AML-193 (cell line): ENCODE measurements at places on chromosomes 5 and 9.
A peak's percentile ranks its signal among the peaks of the same experiment; 100 is the strongest.

DNA sequence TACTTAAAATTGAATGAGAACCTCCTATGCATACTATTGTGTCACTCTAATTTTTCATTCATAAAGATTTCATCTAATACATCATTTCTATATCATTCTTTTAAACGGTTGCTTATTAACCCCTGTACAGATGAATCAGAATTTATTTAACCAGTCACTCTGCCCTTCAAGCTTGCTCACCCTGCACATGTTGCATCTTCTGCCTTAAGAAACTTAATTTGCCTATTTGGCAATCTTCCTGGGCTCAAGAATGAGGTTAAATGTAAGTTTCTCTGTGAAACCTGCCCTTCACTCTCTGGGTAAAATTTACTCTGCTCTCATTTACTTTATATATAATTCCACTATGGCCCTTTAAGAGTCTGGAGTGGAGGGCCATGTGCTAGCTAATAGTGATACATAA is 434.7 kb upstream of the ZNF608 start:
- DNase-seq: no peak

DNA sequence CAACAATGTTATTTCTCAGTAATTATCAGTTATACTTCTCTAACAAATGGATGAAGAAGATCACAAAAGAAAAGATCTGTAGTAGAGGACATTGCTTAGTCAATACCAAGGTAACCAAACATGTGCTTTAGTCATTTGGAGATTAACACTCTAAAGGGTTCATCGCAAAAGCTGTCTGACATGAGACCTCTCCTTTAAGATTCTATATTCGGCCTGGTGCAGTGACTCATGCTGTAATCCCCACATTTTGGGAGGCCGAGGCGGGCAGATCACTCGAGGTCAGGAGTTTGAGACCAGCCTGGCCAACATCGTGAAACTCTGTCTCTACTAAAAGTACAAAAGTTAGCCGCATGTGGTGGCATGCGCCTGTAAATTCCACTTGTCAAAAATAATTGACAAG is 18.3 kb upstream of the CKMT2 start:
- no peak for DNase-seq

DNA sequence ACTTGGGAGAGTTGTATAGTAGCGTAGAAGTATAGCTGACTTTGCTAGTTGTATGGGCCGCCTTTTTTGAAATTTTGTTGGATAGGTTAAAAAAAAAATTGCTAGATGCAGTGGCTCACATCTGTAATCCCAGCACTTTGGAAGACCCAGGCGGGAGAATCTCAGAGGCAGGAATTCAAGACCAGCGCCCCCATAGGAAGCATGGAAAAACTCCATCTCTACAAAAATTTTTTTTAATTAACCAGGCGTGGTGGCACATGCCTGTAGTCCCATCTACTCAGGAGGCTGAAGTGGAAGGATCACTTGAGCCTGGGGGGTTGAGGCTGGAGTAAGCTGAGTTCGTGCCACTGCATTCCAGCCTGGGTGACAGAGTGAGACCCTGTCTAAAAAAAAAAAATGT is 59.2 kb downstream of the SMC5 start:
- DNase-seq: no peak

GRCh38 chr5:89449392-89450148 is 566.6 kb upstream of the MEF2C start:
- DNase-seq: no peak

DNA sequence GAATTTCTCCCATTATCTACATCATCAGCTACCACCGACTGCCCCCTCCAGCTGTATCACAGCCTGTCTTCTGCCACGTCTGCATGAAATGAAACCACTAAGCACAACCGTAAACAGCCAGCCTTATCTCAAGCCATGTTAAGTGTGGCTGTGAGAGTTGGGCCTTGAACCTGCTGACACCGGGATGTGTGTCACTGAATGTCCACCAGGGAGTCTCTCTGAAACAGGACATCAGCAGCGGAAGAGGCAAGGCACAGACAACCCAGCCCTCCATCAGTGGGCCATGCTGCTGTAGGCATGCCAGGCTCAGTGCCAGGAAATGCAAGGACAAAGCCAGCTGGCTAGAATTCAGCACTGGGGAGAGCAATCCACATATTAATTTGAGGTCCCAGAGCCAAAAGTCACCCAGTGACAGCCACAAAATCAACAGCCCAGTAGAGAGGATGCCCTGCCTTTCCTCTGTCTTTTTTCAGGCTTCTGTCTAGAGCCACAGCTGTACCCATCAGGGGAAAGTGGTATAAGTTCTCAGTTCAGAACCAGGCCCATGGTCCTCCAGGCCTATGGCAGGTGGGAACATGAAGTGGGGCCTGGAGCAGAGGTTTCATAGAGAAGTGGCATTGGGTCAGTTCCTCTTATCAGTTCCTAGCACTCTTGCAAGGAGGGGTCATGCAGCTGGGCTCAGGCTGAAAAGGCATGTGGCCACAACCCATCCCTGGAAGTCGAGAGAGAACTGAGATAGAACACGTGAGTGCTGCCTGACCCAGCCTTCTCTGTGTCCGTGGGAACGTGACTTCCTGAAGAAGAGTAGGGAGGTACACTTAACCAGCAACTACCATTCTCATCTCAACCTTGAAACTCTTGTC is 199.4 kb downstream of the ESM1 start:
- no peak for DNase-seq

DNA sequence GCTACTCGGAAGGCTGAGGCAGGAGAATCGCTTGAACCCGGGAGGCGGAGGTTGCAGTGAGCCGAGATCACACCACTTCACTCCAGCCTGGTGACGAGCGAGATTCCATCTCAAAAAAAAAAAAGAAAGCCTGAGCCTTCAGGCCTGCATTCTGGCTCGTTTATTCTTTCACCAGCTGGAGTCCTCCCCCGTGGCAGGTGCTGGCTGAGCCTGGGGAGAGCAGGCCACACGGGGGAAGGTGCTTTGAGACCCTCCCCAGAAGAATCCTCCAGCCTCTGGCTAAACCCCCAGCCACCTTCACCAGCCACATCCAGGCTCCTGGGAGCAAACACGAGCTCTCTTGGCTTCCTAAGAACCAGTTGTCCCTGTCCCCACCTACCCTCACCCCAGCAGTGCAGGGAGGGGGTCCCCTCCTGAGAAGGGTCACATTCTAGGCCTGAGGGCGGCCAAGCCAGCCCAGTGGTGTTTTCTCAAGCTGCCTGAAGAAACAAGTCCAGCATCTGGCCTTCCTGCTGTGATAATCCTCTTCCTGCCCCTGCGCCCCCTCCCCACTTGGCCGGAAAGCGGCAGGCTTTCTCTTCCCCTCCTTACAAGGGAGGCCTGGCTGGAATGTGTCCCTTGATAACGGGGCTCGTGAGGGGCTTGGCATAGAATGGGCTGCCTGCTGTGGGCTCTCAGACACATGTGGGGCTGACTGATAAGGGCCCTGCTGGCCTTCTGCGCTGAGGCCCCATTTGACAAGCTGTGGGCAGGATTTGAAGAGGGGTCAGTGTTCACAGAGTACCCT is 41.5 kb downstream of the PLPP7 start:
- DNase-seq: no peak

- no peak for DNase-seq
These were observed 55.1 kb upstream of the SH3PXD2B start for GRCh38 chr5:172509405-172509781.

GRCh38 chr5:111961862-111962261 is 204.9 kb upstream of the NREP start:
- DNase-seq: no peak

GRCh38 chr9:91485006-91485405 is 61.4 kb upstream of the NFIL3 start:
- no peak for DNase-seq

GRCh38 chr5:1746371-1747078 is 53.1 kb downstream of the MRPL36 start:
- DNase-seq: no peak

- peak; percentile 38 for DNase-seq
These were observed 647.8 kb downstream of the TAF11L14 start for GRCh38 chr5:18281947-18282581.

DNA sequence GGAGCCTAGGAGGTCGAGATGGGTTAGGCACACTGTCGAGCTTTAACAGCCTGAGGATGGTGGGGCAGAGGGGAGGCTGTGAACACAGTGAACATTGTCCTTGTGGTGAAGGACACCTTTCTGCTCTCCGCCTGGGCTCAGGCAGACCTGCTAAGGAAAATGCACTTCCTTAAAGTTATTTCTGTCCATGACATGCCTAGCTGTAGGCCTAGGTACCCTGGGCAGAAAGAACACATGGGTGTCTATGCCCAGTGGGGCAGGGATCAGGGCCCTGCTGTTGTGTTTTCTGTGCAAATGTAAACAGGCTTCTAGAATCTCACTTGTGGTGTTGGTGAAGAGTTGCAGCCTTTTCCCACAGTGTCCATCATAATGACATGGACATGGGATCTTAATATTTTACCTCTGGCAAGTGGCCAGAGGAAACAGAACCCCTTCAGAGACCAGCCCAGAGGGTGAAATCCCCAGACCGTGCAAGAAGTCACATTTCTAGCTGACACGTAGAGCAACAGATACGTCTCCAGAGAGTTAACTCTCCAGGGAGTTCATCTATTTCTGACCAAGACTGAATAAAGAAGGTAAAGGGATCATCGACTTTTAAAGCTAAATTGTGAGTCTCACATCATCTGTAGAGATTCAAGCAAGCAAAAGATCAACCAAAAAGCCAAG is 79.2 kb downstream of the C9orf152 start:
- DNase-seq: no peak

GRCh38 chr5:53929570-53929969 is 369.1 kb downstream of the NDUFS4 start:
- DNase-seq: no peak

DNA sequence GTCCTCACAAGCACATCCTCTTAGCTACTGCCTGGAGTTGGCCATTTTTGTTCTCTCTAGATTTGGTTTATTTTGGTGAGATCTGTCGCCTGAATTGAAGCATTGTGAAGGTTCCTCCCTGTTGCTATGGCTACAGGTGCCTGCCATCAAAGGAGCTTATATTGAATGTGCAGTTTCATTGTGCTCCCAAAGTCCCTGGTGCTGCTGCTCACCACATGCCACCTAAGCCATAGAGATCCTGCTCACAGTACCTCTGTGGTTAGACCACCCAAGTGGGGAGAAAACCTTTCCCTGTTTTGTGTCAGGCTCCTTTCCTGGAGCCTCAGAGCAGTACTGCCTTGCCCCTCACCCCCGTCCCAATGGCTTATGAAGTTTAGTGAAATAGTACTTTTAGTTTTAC is 383.4 kb downstream of the TMEM38B start:
- DNase-seq: no peak

DNA sequence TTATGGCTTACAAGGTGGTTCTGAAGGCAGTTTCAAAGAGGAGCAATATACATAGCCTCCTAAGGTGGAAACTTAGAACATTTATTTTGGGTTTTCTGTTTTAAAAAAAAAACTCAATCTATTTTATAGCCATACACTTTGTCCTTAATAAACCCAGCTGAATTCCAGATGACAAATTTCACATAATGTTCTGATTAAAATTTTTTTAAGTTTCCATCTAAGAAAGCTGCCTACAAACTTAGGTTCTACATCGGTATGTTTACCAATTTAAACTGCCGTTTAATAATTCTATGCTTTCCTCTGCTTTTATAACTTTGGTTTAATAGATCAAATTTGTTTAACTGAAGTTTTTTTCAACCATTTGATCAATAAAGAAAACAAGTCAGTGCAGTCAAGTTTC is 12.5 kb downstream of the NR3C1 start:
- DNase-seq: no peak

DNA sequence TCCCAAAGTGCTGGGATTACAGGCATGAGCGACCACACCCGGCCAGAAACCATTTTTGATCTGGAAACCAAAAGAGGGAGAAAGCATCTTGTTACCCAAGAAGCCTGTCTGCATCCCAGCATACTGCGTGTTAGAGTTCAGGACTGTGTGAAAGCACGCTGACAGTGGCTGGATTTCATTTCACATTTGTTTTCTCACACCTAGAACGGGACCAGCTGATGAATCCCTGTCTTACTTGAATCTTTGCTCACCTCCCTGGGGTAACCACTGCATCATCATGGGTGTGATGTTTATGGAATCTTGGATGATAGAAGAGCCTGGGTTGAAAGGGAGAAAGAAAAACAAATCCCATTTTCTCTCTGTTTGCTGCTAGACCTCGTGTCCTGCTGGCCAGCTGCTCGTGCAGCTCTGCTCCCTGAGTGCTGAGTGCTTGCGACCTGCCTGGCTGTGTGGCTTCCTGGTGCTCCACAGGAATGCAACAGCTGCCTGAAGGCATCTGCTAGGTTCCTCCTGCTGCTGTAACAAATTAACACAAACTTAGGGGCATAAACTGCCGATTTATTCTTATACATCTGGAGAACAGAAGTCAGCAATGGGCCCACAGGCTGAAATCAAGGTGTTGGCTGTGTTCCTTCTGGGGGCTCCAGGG is 378.3 kb upstream of the DAP start:
- DNase-seq: no peak

DNA sequence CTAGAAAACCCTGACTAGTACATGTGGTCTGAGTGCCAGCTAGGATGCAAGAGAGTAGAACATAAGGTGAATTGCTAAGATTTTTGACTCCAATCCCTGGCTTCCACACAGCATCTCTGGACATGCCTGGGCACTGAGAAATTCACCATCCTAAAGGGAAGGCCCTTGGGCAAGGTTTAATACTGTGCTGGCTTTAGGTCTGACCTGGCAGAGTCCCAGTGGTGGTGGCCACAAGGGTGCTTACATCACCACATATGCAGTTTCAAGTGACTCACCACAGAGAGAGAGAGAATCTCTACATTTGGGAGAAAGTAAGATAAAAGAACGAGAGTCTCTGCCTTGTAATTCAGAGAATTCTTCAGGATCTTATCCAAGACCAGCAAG is 661.6 kb upstream of the C9orf72 start:
- DNase-seq: no peak

DNA sequence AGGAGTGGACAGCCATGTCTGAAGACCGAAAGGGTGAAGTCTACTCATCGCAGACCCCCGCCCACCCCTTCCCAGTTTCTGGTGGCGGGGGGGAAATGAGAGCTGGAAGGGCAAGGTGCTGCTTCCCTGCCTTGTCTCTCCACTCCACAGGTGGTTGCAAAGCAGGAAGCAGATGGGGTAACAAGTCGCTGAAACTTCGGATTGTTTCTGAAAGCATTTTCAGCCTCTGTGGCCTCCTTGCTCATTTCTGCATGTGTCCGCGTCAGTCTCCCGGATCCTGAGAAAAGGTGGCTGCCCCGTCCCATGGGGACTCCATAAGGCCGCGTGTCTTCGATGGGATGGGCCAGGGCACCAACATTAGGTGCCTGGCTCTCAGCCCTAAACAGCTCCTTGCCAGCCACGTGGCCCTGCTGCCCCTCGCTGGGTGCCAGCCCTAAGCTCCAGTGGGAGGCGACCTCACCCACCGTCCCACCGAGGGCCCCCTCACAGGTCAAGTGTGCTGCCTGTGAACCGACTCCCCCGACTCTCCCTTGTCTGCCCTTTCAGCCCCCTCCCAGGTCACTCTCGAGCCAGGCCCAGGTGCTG is 971 bp downstream of the PHYKPL start:
- DNase-seq: no peak

- no peak for DNase-seq
These were observed 7.7 kb downstream of the IL4 start for GRCh38 chr5:132681476-132681831.
